ENCODE measurements at places on chromosomes 13 and 19. TPM values are rescaled to one million over a fixed set of nuclear protein-coding genes. Genes with fewer than 3 reads are reported as not detected.

The IL4I1 gene
- 0.67 TPM for total RNA-seq

DNA sequence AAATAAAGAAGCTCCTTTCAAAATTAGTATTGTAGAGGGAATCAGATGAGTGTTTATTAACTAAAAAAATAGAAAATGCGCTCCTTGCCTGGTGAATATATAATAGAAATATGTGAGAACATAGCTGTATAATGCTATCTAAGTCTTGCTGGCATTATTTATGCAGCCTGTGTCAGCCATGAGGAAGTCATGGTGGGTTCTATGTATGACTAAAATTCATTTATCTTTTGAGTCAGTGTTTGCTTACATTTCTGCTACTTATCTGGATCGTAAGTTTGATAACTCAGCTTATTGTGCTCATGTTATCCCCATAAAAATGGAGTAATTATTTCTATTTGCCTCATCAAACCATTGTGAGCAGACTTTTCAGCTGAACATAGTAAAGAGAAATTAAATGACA is 449.3 kb downstream of the OXGR1 start:
- no peaks in the 10 kb centered on the region for H3K27me3 ChIP-seq
- DNase-seq: no peak
- no peaks in the 10 kb centered on the region for H3K36me3 ChIP-seq
- H3K27ac ChIP-seq: no peak overlapping the region
- H3K4me1 ChIP-seq: no peaks in the 10 kb centered on the region

The MBD3L3 gene
- not detected for total RNA-seq

DNA sequence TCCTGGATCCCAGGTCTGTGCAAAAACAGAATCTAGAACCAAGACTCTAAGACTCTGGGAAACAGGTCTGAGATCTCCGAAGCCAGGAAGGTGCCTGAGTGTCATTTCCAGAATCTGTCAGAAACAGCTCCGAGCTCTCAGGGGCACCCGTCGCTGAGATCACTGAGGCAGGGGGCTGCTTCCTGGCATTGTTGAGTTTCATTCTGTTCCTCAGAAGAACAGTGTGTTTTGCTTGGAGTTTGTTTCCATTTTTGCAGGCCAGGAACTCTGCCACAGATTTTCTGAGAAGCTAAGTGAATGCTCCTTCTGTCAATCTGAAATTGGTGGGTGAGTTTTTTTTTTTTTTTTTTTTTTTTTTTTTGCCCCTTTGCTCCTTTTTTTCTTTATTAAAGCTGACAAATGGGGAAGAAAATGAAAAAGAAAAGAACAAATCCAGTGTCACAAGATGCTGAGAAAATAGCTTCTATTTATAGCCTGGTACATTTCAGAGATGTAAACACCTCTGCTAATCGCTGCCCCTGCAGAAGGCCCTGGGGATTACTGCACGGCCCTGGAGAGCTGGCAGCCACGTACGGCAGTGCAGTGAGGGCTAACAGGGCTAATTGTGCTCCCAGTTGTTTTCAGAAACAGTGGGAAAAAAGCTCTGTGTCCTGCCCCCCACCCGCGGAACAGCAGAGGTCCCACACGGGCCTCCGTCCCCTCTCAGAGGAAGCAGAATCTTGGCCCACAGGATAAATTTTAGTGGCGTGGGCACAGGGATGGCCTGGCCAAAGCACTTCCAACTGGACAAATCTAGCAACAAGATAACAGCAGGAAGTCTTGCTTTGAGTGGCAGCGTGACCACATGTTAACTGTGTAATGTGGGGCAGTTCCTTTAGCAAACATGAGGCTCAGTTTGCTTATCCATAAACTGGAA is 237.6 kb upstream of the IRS2 start:
- no peaks in the 10 kb centered on the region for H3K27me3 ChIP-seq
- no peak overlapping the region for H3K27ac ChIP-seq
- H3K36me3 ChIP-seq: no peaks in the 10 kb centered on the region
- no peak for DNase-seq

DNA sequence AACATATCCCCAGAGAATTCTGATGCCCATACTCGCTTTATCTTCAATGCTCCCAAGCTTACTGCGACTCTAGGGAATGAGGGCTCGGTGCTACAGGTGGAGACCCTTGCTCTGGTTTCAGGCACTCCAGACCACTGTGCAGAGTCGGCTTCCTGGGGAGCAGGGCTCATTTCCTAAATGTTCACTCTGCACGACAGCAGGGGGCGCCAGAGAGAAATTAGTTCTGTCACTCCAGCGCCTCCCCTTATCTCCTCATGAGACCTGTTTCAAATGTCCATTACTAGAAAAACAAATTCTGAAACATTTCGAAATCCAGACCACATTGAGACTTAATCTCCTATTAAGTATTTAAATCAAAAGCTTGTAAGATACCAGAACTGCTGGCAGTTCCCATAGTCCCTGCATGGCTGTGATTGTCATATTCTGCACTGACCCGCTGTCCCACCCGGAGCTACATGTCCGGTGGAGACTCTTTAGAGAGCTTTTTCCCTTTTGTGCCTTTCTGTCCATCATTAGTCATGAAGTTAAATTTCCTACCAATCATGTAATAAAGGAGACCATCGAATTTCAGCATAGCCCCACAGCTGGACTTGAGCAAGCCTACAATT is 22.4 kb downstream of the EPSTI1 start:
- H3K4me1 ChIP-seq: peaks cover 12% of the 10 kb centered on the region
- no peak overlapping the region for H3K27ac ChIP-seq
- H3K36me3 ChIP-seq: no peaks in the 10 kb centered on the region

GRCh38 chr19:52198678-52199077 is 8.8 kb downstream of the PPP2R1A start:
- H3K4me3 ChIP-seq: no peak overlapping the region
- no peaks in the 10 kb centered on the region for H3K4me1 ChIP-seq
- peaks cover 43% of the 10 kb centered on the region for H3K36me3 ChIP-seq

DNA sequence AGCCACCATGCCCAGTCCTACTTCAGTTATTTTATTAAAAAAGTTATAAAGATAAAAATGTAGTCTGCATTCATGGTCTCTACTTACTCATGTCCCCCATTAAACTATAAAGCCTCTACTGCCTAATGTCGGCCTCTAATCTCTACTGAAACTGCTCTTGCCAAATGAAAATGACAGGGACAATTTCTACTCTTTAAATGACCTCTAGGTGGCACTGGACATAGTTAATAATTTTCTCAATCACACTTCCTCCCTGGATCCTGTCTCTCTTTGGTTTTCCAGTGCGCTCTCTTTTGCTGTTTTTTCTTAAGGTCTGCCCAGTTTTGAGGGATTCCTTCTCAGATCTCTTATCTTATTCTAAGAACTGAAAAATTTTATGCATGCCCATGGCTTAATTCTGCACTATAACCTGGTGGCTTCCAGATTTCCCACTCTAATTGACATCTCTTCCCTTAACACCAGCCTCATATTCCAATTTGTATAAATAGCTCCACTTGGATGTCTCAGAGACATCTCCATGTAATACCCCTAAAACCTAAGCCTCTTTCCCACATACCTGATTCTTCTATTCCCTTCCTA is 54.3 kb downstream of the MTMR6 start:
- no peak overlapping the region for H3K4me3 ChIP-seq
- no peak for DNase-seq
- H3K36me3 ChIP-seq: no peaks in the 10 kb centered on the region

- peaks cover 16% of the 10 kb centered on the region for H3K4me1 ChIP-seq
- no peaks in the 10 kb centered on the region for H3K27me3 ChIP-seq
- no peak overlapping the region for H3K27ac ChIP-seq
- no peak overlapping the region for H3K4me3 ChIP-seq
- H3K36me3 ChIP-seq: no peaks in the 10 kb centered on the region
These were observed 679 bp upstream of the ABHD8 start for GRCh38 chr19:17303940-17304267.

GRCh38 chr19:11463391-11463790 is 17.5 kb downstream of the ELAVL3 start:
- H3K27me3 ChIP-seq: no peaks in the 10 kb centered on the region
- no peak overlapping the region for H3K27ac ChIP-seq

GRCh38 chr13:94656766-94657165 is 55.1 kb downstream of the GPR180 start:
- H3K4me3 ChIP-seq: no peak overlapping the region
- no peak for DNase-seq
- H3K27me3 ChIP-seq: no peaks in the 10 kb centered on the region
- H3K36me3 ChIP-seq: no peaks in the 10 kb centered on the region
- H3K27ac ChIP-seq: no peak overlapping the region

The CFD gene
- total RNA-seq: 1.7 TPM

GRCh38 chr13:79458436-79458835 is 22.5 kb upstream of the NDFIP2 start:
- H3K36me3 ChIP-seq: no peaks in the 10 kb centered on the region
- no peak overlapping the region for H3K27ac ChIP-seq
- no peaks in the 10 kb centered on the region for H3K27me3 ChIP-seq

DNA sequence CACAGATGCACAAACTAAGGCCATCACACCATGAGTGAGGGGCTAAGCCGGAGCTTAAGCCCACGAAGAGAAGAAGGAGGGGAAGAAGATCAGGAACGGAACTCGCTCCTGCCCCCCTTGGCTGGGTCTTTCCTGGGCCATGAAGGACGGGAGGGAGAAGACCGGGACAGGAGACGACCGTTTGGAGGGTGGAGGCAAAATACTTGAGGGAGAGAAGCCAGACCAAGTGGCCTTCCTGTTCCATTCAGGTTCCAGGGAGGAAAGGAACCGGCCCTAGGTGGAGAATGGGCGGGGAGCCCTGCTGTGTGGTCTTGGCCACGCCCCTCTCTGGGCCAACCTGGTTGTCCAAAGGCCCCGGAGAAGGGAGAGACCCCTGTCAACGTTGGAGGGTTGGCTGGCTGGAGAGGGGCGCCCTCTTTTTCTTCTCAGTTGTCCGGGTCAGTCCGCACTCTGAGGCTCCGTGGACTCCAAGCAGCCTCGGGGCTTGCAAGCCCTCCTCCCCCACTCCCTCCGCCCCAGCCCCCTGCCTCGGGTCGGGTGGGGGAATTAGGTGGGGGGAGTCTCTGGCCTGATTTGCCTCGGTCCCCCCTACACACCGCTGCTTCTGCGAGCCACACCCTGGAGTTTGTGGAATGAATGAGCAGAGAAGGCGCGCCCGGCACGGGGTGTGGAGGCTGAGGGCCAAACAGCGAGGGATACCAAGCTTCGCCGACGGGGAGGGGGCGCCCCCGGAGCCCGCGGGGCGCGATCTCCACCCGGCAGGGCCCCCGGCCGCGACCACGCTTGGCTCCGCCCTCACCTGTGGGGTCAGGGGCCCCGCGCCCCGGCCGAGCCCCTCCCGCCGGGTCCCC is 757 bp downstream of the FBN3 start:
- no peaks in the 10 kb centered on the region for H3K27me3 ChIP-seq
- peak overlapping the region; percentile 62 for H3K4me3 ChIP-seq
- H3K27ac ChIP-seq: peak overlapping the region; percentile 76
- no peaks in the 10 kb centered on the region for H3K36me3 ChIP-seq
- H3K4me1 ChIP-seq: peaks cover 11% of the 10 kb centered on the region
- DNase-seq: peak; percentile 70

The OPA3 gene
- total RNA-seq: 14.5 TPM

The ZNF471 gene
- total RNA-seq: 0.74 TPM

The NECTIN2 gene
- 184 TPM for total RNA-seq

- H3K27ac ChIP-seq: no peak overlapping the region
- DNase-seq: no peak
- peaks cover 10% of the 10 kb centered on the region for H3K36me3 ChIP-seq
- H3K27me3 ChIP-seq: no peaks in the 10 kb centered on the region
These were observed 7.6 kb downstream of the SLC39A3 start for GRCh38 chr19:2732157-2732725.

The SELENOV gene
- total RNA-seq: 8.4 TPM

DNA sequence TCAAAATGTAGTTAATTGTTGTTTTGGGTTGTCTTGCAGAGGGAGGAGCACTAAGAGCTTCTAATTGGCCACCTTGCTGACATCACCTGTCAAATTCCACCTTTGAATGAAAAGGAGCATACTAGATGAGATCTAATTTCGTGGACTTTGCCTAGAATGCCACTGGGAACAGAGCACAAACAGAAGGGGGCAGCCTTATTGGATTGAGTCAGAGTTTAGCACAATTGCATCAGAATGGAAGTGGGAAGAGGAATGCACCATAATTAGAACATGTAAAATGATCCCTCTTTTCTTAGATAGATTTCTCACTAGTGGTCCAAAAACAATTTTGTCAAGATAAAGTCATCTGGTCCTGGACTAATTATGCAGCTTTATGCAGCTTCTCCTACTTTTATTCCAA is 1552.2 kb downstream of the PCDH9 start:
- no peak overlapping the region for H3K4me3 ChIP-seq
- H3K27ac ChIP-seq: no peak overlapping the region
- no peaks in the 10 kb centered on the region for H3K36me3 ChIP-seq

- H3K4me3 ChIP-seq: no peak overlapping the region
- DNase-seq: no peak
- H3K4me1 ChIP-seq: peaks cover 10% of the 10 kb centered on the region
- no peaks in the 10 kb centered on the region for H3K27me3 ChIP-seq
- peak overlapping the region; percentile 11 for H3K27ac ChIP-seq
These were observed 15.7 kb downstream of the GARRE1 start for GRCh38 chr19:34269968-34270621.

The CBARP gene
- 18.0 TPM for total RNA-seq

GRCh38 chr13:59337070-59337469 is 826.7 kb downstream of the DIAPH3 start:
- DNase-seq: no peak
- H3K4me3 ChIP-seq: no peak overlapping the region
- H3K4me1 ChIP-seq: no peaks in the 10 kb centered on the region
- no peak overlapping the region for H3K27ac ChIP-seq
- H3K36me3 ChIP-seq: no peaks in the 10 kb centered on the region
- no peaks in the 10 kb centered on the region for H3K27me3 ChIP-seq

GRCh38 chr13:49021953-49022352 is 46.2 kb downstream of the FNDC3A start:
- DNase-seq: no peak
- H3K4me1 ChIP-seq: peaks cover 8% of the 10 kb centered on the region
- peak overlapping the region; percentile 39 for H3K4me3 ChIP-seq

GRCh38 chr13:113065406-113066141 is 40.0 kb upstream of the F7 start:
- H3K36me3 ChIP-seq: no peaks in the 10 kb centered on the region
- DNase-seq: no peak
- no peak overlapping the region for H3K4me3 ChIP-seq
- no peak overlapping the region for H3K27ac ChIP-seq
- peaks cover 6% of the 10 kb centered on the region for H3K4me1 ChIP-seq

GRCh38 chr19:55058781-55059610 is 4.0 kb downstream of the RDH13 start:
- no peak overlapping the region for H3K4me3 ChIP-seq
- no peak overlapping the region for H3K27ac ChIP-seq
- H3K27me3 ChIP-seq: peaks cover 5% of the 10 kb centered on the region
- DNase-seq: no peak
- H3K36me3 ChIP-seq: peaks cover 4% of the 10 kb centered on the region

DNA sequence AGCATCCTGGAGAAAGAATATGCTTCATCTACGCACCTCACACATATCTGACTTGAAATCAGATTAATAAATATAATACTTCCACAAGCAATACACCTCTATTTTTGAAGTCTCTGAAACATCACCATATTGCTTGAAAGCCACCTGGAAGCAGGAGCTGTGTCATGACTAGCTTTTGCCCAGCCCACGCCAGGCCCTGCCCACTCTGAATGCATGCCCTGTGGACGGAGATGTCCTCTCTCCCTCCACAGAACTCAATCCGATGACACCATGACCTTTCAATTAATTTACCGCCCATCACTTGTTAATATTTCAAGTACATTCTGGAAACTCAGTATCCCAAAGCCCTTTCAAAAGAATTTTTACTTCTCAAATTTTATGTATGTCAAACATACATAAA is 108.0 kb downstream of the TBC1D4 start:
- no peaks in the 10 kb centered on the region for H3K36me3 ChIP-seq
- no peak for DNase-seq
- no peak overlapping the region for H3K4me3 ChIP-seq
- H3K27me3 ChIP-seq: no peaks in the 10 kb centered on the region
